Psoas muscle (tissue), 8 donors: ENCODE measurements at places on chromosomes 11 and 22. TPM values are rescaled to one million over a fixed set of nuclear protein-coding genes. Genes with fewer than 3 reads are reported as not detected.

DNA sequence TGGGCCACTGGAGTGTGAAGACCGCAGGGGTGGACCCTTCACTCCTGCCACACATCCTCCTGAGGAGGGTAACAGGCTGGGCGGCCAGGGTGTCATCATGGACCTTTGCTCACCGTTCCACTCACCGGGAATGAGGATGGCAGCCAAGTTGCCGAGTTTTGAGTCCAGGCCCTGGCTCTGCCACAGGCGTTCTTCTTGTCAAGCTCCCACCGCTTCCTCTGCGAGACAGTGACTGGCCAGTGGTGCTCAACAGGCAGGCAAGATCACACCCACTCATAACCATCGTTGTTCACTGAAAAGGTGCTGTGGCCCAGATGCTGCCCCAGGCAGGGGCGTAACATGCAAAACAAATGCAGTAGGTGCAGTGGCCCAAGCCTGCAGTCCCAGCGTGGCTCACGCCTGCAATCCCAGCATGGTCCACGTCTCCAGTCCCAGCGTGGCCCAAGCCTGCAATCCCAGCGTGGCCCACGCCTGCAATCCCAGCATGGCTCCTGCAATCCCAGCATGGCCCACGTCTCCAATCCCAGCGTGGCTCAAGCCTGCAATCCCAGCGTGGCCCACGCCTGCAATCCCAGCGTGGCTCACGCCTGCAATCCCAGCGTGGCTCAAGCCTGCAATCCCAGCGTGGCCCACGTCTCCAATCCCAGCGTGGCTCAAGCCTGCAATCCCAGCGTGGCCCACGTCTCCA is 5.0 kb upstream of the PANX2 start:
- peaks cover 9% of the 10 kb centered on the region for H3K27me3 ChIP-seq
- no peak overlapping the region for H3K4me3 ChIP-seq
- no peaks in the 10 kb centered on the region for H3K36me3 ChIP-seq
- no peak for DNase-seq
- no peaks in the 10 kb centered on the region for H3K4me1 ChIP-seq

DNA sequence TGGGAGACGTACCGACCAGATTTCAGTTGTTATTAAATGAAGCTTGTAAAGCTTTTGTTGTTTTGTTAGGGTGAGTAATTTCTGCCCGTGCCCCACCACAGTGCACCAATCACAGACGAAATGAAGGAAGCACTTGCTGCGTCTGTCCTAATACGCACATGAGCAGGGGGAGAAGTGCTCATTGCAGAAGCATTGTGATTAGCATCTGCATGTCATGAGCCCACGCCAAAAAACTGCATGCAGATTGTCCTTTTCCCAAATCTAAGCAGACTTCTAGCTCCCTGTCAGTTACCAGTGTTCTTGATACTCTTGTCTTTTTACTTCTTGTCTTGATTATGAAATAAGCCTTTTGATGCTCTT is 15.5 kb downstream of the RBX1 start:
- DNase-seq = no peak
- H3K36me3 ChIP-seq = peaks cover 92% of the 10 kb centered on the region
- peaks cover 14% of the 10 kb centered on the region for H3K4me1 ChIP-seq
- no peaks in the 10 kb centered on the region for H3K27me3 ChIP-seq

The EMID1 gene
- 0.58 TPM for polyA plus RNA-seq

DNA sequence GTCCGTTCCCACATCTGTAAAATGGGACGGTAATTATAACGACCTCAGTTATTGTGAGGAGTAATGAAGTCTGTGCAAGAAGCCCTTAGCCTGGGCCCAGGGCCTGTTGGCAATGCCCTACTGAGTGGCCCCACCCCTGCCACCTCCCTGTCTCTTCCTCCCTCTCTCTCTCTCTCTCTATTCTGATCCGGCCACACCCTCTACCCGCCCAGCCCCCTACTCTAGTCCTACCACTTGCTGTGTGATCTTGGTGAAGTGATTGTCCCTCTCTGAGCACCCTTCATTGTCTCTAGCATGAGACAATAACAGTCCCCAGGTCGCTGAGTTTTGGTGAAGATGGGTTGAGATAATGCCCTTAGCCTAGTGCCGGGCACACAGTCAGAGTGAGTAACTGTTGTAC is 7.4 kb upstream of the SEC14L6 start:
- H3K27ac ChIP-seq = no peak overlapping the region
- H3K36me3 ChIP-seq = no peaks in the 10 kb centered on the region
- no peaks in the 10 kb centered on the region for H3K27me3 ChIP-seq
- no peak overlapping the region for H3K4me3 ChIP-seq
- H3K4me1 ChIP-seq = no peaks in the 10 kb centered on the region
- DNase-seq = no peak

GRCh38 chr11:61775606-61776554 is 16.5 kb downstream of the TMEM258 start:
- H3K27me3 ChIP-seq = no peaks in the 10 kb centered on the region
- no peak overlapping the region for H3K27ac ChIP-seq
- no peaks in the 10 kb centered on the region for H3K36me3 ChIP-seq
- H3K4me3 ChIP-seq = no peak overlapping the region

The PRDX5 gene
- polyA plus RNA-seq = 321 TPM

DNA sequence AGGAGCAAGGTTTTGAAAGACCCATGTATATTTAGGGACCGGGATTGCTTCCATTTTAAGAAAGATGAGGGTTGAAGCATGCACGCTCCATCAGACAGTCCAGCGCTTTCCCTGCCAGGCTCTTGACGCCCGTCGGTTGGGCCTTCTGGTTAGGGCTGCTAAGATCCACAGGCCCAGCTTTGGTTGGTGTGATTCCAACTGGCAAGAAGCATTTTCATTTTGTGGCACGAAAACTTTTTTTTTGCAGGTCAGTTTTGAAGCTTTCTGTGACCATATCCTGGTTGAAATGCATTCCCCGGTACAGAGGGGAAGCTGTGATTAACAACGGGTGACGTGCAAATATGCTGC is 34.3 kb upstream of the MPPED1 start:
- no peak overlapping the region for H3K27ac ChIP-seq
- H3K4me1 ChIP-seq = no peaks in the 10 kb centered on the region

The CSRP3 gene
- polyA plus RNA-seq = 35.9 TPM

GRCh38 chr22:37918580-37919270 is 12.6 kb downstream of the MICALL1 start:
- no peak for DNase-seq
- H3K27me3 ChIP-seq = no peaks in the 10 kb centered on the region
- H3K4me3 ChIP-seq = no peak overlapping the region
- peaks cover 91% of the 10 kb centered on the region for H3K36me3 ChIP-seq

The MB gene
- polyA plus RNA-seq = 9,385 TPM

DNA sequence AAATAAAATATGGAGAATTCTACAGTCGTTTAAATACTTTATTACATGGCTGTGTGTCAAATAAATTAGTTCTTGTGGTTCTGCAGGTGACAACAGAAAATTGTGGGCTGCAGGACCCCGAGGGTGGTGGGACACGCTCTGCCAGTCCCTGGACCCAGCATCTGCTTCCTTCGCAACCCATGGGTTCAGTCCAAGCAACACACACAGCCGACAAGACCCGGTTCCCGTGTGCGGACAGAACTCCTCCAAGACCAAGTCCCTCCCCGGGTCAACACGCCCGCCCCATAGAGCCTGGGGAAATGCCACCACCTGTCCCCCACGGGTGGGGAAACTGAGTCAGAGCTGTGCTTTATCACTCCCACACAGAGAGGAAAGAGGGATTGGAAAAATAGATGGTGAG is 238.9 kb downstream of the BRD1 start:
- no peak for DNase-seq
- H3K4me1 ChIP-seq = no peaks in the 10 kb centered on the region
- no peak overlapping the region for H3K4me3 ChIP-seq
- peaks cover 6% of the 10 kb centered on the region for H3K27me3 ChIP-seq

The DTX4 gene
- 0.60 TPM for polyA plus RNA-seq

The LMO1 gene
- polyA plus RNA-seq = 2.0 TPM

- DNase-seq = no peak
- H3K27ac ChIP-seq = no peak overlapping the region
- H3K4me1 ChIP-seq = no peaks in the 10 kb centered on the region
- H3K27me3 ChIP-seq = no peaks in the 10 kb centered on the region
- no peak overlapping the region for H3K4me3 ChIP-seq
- no peaks in the 10 kb centered on the region for H3K36me3 ChIP-seq
Measured at GRCh38 chr11:61994981-61995380, 27.5 kb upstream of the FTH1 start.

- no peak for DNase-seq
- H3K27me3 ChIP-seq = no peaks in the 10 kb centered on the region
- no peaks in the 10 kb centered on the region for H3K36me3 ChIP-seq
- H3K27ac ChIP-seq = no peak overlapping the region
- no peak overlapping the region for H3K4me3 ChIP-seq
Measured at GRCh38 chr11:29676993-29677392, 339.8 kb downstream of the KCNA4 start.

- H3K36me3 ChIP-seq = no peaks in the 10 kb centered on the region
- DNase-seq = no peak
- H3K27me3 ChIP-seq = peaks cover 2% of the 10 kb centered on the region
- H3K27ac ChIP-seq = no peak overlapping the region
Measured at GRCh38 chr22:49589301-49589700, 238.4 kb downstream of the BRD1 start.

The SCGB1A1 gene
- not detected for polyA plus RNA-seq

The CYB561A3 gene
- 7.7 TPM for polyA plus RNA-seq

DNA sequence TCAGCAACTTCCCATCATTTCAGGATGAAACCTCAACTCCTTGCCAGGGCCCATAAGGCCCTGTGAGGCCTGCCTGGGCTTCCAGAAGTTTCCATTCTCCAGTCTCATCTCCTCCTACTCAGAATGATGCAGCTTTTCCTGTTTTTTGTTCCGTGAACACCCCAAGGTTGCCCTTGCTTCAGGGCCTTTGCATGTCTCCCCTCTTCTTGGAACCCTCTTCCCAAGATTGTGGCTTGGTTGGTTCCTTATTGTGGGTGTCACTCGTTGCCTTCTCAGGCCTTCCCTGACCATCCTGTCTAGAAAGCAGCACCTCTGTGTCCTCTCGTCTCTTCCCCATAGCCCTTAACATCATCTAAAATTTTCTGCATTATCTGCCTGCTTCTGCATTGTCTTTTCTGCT is 23.2 kb upstream of the YWHAH start:
- no peaks in the 10 kb centered on the region for H3K36me3 ChIP-seq
- no peak for DNase-seq

DNA sequence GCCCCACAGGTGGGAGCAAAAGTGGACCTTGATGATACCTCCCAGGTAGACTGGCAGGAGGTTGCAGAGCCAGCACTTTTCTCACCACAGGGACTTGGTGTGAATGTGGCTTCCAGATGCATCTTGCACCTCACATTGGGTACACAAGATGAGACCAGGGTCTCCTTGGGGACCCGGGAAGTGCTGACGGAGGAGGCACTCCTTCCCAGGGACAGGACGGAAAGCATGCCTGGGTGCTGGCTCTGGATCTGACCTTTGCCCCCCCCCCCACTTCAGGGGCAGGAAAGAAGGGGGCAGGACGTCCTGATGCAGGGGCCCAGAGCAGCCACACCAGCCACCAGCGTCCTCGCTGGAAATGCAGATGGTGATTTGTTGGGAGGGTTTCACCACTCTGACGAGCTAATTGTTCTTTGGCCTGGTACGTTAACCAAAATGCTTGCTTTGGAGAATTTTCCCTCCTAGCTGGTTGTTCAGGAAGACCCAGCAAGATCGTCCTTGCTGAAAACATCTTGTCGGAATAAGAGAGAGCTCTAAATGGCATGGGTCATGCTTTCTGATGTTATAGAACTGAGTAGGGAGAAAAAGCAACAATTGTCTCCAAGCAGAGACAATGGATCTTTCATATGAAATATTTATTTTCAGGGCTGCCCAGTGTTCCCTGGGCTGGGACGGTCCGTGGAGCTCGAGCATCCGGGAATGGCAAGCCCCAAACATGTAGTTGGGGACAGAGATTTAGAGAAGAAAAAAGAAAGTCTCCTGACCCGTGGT is 74.4 kb upstream of the PPARA start:
- peak overlapping the region; percentile 98 for H3K27ac ChIP-seq
- H3K36me3 ChIP-seq = no peaks in the 10 kb centered on the region
- no peaks in the 10 kb centered on the region for H3K27me3 ChIP-seq

GRCh38 chr11:94871491-94872185 is 101.7 kb downstream of the CWC15 start:
- peaks cover 14% of the 10 kb centered on the region for H3K36me3 ChIP-seq
- no peaks in the 10 kb centered on the region for H3K27me3 ChIP-seq
- H3K4me3 ChIP-seq = no peak overlapping the region
- H3K27ac ChIP-seq = no peak overlapping the region

The MS4A6A gene
- 2.9 TPM for polyA plus RNA-seq
